Ovary (tissue), 10 donors: ENCODE measurements at places on chromosomes 16 and 17. TPM values are rescaled to one million over a fixed set of nuclear protein-coding genes. Genes with fewer than 3 reads are reported as not detected.

DNA sequence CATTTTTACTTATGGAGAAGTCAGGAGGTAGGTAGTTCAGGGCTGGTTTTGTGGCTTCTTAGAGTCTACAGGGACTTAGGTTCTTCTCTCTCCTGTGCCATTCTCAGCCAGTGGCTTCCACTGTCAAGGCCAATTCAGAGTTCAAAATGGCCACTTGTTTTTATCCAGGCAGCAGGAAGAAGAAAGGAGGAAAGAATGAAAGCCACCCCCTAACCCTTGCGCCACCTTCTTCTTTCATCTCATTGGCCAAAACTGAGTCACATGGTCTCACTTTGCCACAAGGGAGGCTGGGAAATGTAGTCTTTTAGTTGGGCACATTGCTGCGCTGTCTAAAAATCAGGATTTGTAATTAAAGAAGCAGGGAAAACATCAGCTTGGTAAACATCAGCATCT lies 60.8 kb upstream of the MED9 start:
- DNase-seq, result no peak

DNA sequence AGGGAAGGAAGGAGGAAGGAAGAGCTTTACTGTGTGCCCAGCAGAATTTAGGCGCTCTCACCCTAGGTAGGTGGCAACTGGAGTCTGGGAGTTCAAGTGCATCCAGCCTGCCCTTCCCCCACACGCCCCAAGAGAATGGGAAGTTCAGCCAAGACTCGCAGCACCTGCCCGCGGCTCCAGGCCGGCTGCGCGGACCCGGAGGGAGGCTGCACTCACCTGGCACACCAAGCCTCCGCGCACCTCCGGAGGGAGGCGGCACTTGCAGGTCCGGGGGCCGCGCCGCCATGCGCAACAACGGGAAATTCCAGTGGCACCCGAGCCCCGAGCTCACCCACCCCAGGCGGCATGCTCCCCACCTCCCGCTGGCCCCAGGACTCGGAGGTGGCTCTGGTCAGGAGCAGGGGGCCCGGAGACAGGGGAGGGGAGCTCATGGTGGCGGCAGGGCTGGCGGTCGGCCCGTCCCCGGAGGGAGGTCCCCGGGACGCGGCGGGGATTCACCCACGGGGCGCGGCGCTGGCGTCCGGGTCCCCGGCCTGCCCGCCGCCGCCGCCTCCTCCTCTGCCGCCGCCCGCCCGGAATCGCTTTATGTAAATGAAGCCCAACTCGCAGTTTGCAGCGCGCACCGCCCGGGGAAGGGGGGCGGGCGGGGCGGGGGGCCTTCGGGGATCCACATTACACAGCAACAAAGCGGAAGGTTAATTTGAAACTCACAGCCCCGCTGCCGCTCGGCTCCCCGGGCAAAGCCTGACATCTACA lies at the start of gene ZFHX3:
Gene ZFHX3, minus strand, starts transcription at position 593 of the 756 bp plus-strand sequence. CDS start 87,983 bp downstream, outside the sequence.
- peak; percentile 48 for DNase-seq

GRCh38 chr17:81298991-81299738 lies 4.1 kb upstream of the SLC38A10 start:
- DNase-seq, result peak; percentile 64

GRCh38 chr17:59399914-59400313 lies 68.5 kb downstream of the YPEL2 start:
- no peak for DNase-seq

DNA sequence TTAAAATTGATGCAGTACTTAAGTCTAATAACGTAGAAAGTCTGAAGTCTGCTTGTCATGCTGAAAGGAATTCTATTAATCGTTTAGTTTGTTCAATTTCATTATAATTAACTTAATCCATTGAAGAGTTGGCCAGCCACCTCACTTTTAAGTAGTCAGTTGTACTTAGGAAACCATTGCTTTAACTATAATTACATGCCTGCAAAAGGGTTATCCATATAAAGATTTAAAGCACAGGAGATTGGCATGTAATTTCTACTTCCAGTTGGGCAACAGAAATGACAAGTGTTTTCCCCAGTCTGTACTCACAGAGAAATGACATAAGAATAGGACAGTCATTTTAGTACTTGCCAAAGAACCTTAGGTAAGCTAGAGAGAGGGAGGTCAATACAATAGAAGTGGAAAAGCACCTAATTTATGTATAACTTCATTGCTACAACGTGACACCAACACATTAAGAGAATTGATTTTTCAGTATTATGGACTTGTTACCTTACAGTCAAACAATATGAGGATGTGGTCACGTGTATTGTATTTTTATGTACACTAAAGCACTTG lies 3.7 kb upstream of the USP32 start:
- no peak for DNase-seq

- DNase-seq, result no peak
These were observed 12.2 kb upstream of the CAPN15 start for GRCh38 chr16:515175-515938.

DNA sequence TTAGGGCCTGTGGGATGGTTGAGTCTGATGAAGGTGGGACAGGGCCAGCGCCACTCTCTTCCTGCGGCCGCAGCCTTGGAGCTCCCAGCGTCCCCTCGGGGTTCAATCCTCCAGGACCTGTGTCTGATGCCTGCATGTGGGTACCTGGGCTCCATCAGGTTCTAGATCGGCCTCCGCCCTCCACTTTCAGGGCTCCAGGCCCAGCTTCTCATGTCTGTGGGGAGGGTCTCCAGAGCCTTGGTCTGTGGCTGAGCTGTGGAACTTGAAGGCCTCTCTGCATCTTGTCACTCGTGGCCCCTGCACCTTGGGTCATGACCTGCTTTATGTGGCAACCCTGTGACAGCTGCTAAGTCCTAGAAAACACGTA lies 89.8 kb upstream of the ZNF750 start:
- DNase-seq, result peak; percentile 18

GRCh38 chr16:84570739-84571403 lies 47.0 kb downstream of the COTL1 start:
- DNase-seq, result no peak

DNA sequence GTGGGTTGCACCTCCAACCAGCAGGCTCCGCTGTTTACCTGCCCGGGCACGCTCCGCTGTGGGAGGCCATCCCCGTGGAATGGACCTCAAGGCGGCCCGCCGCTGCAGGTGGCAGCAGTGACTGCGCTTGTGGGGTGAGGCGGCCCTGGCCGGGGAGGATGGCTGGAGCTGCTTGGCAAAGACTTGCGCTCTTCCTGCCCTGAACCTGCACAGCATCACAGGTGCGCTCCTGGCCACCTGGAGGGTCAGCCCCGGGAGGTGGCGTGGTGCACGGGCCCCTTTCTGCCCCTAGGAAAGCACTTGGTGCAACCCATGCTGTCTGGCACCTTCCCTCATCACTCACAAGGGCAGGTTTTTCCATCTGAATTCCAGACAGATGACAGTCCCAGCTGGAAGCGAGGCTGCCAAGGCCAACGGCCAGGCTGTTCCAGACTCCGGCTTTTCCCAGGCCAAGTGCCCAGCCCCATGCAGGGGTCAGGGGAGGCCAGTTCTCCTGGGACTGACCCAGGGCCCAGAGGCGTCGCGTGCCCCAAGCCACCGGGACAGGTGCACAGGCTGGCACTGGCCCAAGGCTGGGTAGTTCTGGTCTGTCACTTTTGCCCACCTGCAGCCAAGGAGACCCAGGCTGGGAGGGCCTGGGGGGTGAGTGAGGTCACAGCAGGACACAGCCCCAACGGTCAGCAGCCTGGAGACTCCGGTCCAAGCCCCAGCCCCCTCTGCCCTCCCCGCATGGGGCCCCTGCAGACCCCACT lies 13.3 kb downstream of the UTS2R start:
- DNase-seq, result no peak

- DNase-seq, result no peak
These were observed 34.2 kb downstream of the BAIAP2 start for GRCh38 chr17:81069135-81069645.

GRCh38 chr16:72188541-72188940 lies 16.6 kb upstream of the PMFBP1 start:
- no peak for DNase-seq

DNA sequence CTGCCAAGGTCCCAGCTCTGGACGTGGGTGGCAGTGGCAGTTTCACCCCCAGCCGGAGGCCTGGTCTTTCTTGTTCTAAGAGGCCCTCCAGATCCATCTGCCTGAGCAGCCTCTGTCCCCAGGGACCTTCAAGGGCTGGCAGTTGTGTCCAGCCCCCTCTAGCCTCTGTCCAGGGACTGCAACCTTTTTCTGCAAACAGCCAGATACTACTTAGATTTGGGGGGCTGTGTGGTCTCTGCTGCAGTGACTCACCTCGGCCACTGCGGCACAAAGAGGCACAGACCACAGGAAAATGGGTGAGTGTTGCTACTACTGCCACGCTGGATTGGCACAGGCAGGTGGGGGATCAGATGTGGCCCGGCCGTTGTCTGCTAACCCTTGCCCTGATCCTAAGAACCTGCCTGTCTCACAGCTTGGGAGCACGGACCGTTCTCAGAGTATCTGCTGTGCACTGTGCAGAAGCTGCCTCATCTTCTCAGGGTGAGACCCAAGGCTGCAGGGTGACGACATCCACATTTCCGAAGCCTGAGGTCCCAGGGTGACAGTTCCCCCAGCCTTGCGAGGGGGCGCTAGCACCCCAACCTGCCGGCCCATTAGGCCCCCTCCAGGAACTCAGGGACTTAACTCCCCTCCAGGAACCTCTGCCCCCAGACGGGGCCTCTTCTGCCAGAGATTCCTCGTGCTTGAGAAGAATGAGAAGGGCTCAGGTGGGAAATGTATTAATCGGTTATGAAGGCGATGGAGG lies 27.6 kb downstream of the MXRA7 start:
- DNase-seq, result no peak

- no peak for DNase-seq
These were observed 6.3 kb downstream of the ACSF3 start for GRCh38 chr16:89099905-89100304.

DNA sequence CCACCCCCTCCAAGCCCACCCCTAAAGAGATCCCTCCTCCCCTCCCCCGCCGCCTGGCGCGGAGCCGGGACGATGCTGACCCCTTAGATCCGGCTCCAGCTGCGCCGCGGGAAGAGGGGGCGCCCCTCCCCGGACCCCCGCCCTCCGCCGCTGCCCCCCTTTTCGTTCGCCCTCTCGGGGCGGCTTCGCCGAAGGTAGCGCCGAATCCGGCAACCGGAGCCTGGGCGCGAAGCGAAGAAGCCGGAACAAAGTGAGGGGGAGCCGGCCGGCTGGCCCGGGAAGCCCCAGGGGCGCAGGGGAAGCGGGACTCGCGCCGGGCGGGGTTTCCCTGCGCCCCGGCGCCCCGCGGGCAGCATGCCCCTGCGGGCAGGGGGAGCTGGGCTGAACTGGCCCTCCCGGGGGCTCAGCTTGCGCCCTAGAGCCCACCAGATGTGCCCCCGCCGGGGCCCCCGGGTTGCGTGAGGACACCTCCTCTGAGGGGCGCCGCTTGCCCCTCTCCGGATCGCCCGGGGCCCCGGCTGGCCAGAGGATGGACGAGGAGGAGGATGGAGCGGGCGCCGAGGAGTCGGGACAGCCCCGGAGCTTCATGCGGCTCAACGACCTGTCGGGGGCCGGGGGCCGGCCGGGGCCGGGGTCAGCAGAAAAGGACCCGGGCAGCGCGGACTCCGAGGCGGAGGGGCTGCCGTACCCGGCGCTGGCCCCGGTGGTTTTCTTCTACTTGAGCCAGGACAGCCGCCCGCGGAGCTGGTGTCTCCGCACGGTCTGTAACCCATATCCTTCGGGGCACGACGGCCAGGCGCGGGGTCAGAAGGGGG lies 623 bp downstream of the CACNA1G start:
- DNase-seq, result peak; percentile 64

GRCh38 chr16:84594725-84595038 lies 23.2 kb downstream of the COTL1 start:
- DNase-seq, result no peak

DNA sequence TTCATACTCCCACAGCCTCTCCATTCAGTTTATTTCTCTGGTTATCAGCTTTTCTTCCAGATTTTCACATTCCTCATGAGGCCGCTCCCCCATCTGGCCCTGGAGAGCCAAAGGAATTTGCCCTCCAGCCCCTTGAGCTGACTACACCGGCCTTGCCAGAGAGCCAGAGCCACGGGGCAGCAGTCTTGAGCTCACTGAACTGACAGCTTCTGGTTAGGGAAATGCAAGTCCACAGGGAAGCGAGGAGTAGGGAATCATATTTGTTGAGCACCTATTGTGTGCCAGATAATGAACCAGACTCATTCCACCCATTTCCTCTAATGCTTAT lies 102.4 kb downstream of the ABCC12 start:
- peak; percentile 65 for DNase-seq

DNA sequence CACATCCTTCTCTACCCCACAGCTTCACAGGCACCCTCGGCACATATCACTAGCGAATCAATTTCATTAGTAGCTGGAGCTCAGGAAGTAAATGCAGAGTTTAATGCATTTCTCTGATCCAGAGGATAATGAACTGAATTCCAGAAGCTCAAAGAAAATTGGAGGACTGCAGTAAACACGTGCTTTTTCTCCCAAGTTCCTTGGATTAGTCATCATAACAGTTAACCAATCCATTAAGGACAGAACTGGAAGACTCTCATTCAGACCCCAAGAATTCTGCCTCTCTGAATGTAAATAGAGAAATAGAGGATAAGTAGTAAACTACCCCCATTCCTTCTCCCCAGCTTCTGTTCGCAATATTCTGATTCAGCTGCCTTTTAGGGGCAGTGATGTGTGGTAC lies 40.7 kb downstream of the DUSP14 start:
- DNase-seq, result no peak

Gene BCL7C
- 44.1 TPM for polyA plus RNA-seq

Gene KRT32
- 0.33 TPM for polyA plus RNA-seq

Gene NHERF2
- polyA plus RNA-seq, result 6.3 TPM

Gene TBC1D3
- not detected for polyA plus RNA-seq

Gene ASPHD1
- 1.1 TPM for polyA plus RNA-seq

Gene PRRT2
- polyA plus RNA-seq, result 6.3 TPM

Gene KRTAP3-2
- not detected for polyA plus RNA-seq

Gene TP53TG3F
- polyA plus RNA-seq, result 0.08 TPM

Gene CYGB
- 14.6 TPM for polyA plus RNA-seq

Gene ZNF263
- 33.2 TPM for polyA plus RNA-seq

Gene DPEP3
- polyA plus RNA-seq, result 0.05 TPM
